ENCODE measurements at places on chromosomes 6 and 20.

- DNase-seq: no peak
Observed at GRCh38 chr6:103862297-103862696, 997.4 kb downstream of the HACE1 start.

GRCh38 chr6:280775-281468 is 11.4 kb upstream of the DUSP22 start:
- no peak for DNase-seq

- DNase-seq: no peak
Observed at GRCh38 chr20:11906626-11907480, 10.8 kb upstream of the BTBD3 start.

DNA sequence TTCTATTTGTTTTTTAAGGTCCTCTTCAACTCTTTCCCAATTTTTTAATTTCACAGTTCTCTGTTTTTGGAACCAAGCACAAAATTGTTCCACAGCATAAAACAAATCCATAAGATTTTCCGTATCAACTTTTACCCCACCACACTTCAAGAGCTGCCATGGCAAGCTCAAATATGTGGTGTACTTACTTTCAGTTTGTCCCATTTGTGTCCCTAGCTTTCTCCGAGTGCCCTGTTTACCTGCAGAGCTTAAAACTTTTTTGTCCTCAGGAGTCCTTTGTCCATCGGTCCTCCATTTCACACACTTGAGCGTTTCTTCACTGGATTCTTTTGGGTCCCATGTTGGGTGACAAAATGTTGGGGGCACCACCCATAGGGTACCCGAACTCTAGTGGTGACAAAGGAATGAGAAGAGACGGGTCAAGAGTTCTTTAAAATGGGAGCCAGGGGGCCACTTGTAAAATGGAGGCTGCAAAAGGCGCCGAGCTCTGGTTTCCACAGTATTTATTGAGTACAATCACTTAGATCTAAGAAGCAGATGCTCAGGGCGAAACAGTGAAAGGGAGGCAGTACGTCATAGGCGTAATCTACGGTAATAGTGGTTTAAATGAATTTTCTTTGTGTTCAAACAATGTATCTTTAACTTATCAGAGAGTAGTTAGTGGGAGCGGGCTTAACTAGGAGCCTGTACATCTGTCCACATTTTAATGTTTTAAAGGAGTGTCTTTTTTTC is 39.8 kb upstream of the SERINC1 start:
- DNase-seq: no peak

DNA sequence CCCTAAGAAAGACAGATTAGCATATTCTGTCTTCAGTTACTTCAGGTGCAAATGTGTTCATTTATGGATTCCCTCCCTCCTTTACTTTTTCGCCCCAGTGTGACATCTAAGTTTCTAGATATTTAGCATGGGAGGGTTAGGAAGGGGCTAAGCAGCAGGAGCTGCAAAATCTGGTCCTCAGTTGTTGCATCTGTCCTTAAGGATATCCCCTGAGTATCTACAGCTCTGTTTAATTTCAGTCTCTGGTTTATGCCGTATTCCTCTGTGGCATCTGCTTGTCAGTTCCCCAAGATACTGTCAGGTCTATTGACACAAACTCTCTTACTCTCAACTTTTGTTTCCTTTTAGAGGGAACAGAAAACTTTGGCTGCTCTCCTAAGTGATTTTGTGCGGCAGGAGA is 754.6 kb upstream of the MAP3K7 start:
- no peak for DNase-seq

- DNase-seq: no peak
Observed at GRCh38 chr6:43929511-43929910, 159.5 kb downstream of the VEGFA start.

DNA sequence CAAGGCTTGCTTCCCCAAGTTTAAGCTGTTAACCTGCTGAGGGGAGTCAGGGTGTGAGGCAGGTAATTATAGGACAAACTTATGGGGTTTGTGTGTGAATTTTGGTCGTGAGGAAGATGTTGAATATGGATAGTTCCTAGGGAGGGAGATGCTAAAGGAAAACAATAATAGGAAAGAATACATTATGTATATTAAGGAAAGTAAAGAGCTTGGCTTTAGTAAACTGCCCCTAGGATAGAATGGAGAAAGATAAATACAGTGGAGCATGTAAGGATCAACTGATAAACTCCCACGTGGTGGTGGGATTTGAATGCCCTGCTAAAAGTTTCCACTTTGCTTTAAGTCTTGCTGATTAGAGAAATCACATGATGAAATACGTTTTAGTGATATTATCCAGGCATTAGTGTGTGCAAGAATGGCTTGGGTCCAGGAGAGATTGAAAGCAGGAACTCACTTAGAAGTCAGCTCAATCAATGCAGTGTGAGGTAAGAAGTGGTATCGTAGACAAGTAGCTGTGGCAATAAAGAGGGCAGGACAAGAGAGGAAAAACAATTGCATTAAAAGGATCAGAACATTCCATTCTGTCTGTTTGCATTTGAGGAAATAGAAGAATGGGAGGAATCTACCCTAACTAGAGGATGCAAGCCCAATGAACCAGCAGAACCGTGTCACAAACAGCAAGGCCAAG is 52.5 kb downstream of the RPS12 start:
- DNase-seq: no peak

DNA sequence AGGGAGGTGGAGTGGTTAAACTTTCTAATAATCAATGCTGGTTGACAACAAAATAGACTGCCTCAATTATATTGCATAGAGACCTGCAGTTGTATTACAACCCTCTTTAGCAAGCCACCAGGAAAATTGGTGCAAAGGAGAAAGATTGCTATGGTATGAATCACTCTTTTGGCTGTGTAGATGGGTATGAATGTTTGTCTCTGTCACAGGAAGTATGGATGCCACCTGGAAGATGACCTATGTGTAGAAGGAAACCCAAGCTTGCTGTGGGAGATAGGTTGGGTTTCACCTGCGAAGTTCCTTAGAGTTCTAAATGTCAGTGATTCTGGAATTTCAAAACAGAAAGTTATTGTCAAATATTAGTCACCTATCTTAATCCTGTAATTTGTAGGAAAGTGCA is 134.6 kb downstream of the SOBP start:
- no peak for DNase-seq

DNA sequence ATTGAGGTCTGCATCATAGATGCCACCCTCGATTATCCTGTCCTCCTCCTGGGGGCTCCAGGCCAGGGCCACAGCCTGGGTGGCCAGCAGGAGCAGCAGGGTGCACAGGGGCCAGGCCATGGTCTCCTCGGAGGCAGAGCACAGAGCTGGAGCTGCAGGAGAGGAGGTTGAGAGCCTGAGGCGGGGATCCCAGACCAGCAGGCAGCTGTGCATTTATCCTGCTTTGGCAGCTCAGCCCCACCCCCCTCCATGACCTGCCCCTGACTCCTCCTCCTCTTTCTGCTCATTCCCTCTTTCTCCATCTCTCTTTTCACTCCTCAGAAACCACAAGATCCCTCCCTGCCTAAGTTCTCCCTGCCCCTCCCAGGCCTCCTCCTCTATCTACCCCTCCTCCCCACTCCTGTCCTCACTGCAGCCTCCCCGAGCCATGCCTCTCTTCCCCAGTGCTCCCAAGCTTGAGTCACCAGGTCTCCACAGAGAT is at the start of gene CST2:
TSS of gene CST2 (minus strand) at position 189 of the 481 bp plus-strand sequence. CDS start at position 120, 69 bp downstream.
- DNase-seq: no peak

- no peak for DNase-seq
Observed at GRCh38 chr6:7687145-7688111, 38.5 kb upstream of the BMP6 start.

- DNase-seq: no peak
Observed at GRCh38 chr20:10651227-10651990, 22.4 kb downstream of the JAG1 start.
